ENCODE measurements at places on chromosomes 1 and 21.
A peak's percentile ranks its signal among the peaks of the same experiment; 100 is the strongest.

DNA sequence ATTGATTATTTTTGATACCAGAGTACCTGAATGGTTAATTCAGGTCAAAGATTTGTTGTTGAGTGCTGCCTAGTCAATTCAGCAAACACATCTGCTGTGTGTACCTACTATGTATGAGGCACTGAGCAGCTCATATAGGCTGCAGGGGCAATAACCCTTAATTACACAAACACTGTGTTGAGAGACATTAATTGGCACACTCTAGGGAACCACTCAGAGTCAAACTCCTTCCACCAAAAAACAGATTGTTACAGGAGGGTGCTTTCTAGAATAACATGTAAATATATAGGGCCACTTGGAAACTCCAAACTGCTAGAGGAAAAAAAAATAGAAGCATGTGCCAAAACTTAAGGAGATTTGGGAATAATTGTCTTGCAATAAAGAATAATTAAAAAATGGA is 31.3 kb downstream of the UBE2U start:
- no peak for DNase-seq

DNA sequence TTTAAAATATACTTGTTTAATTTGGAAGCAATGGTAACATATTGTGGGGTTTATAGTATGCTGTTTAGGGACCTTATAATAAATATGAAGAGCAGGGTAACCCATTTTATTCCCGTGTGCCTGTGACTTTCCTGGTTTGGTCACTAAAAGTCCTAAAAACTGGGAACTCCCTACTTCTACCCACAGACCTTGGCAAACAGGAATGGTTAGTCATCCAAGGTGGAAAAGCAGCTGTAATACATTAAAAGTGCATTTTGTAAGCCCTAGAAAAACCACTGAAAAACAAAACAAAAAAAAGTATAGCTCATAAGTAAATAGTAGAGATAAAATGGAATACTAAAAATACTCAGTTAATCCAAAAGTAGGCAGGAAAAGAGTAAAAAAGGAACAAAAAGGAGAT is 538.9 kb downstream of the LMO4 start:
- DNase-seq: peak; percentile 55

GRCh38 chr1:174874331-174875053 is 125.3 kb upstream of the CACYBP start:
- DNase-seq: no peak

- peak; percentile 19 for DNase-seq
These were observed 122.5 kb upstream of the CACYBP start for GRCh38 chr1:174877208-174877673.

DNA sequence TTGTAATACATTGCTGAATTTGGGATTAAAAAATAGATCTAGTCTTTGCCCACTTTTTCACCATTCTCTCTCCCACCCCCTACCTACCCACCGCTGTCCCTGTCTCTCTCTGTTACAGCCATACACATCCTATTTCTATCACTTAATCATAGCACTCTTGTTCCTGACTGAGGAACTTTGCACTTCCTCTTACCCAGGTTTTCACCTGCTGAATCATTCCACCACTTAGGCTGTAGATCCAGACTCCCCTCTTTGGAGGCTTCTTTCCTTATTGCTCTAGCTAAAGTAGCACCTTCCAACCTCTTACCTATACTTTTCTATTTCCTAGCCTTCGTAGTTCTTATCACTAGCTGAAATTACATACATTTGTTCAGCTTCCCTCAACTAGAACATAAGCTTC is 59.6 kb downstream of the ATP6V1G3 start:
- DNase-seq: no peak

DNA sequence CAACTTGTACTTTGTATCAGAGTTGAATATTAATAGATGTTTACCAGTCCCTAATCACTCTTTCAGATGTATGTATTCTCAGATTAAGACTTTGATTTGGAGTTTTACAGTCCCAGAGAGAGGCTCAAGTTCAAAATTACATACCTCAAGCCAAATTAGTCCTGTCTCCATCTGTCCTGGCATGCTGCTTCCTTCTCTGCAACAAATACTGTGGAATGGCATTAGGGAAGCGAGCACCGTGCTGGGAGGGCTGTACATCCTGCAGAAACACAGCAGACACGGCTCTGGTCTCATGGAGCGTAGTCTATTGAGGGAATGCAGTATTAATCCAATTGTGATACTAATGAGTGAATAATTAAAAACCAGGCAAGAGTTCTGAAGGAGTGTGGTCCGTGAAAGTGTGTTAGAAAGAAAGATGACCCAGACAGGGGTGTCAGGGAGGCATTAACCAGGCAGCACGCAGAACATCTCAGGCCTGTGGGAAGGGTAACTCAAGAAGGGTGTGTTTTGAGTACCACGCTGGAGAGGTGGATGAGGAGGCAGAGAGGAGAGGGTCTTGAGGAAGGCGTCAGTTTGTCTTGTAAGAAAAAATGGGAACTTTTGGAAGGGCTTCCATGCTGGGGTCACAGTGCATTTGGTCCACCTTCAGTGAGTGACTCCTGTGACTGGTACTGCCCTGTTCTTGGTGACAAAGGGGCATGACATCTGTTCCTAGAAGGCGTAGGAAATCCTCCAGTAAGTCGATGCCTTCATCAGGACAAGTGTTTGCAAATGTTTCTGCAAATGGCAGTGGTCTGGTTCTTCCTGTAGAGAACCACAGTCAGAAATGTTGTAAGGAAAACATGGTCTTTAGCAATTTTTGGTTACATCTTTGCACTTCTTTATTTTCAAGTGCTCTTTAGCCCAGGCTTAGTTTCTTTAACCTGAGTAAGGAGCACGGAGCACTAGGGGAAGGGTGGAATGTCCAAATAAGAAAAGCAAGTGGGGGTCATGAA is 1.6 kb downstream of the RAB4A start:
- DNase-seq: no peak

DNA sequence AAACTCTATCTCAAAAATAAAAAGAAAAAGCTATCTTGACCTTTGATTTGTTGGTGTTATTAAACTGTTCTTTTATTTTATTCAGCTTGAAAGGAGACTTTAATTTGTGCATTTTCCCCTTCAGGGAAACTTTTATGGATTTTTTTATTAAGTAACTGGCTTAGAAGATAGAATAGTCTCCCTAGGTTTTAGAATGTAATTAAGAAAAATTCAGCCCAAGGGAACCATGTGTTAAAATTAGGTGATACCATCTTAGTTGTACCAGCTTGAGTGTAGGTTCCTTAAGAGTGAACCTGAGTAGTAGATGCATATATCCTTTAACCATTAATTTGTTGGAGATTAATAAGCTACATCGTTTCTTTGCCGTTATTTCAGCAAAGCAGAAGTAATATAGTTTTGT is 11.4 kb downstream of the MAST2 start:
- DNase-seq: no peak

- peak; percentile 45 for DNase-seq
These were observed 443.9 kb downstream of the KIF26B start for GRCh38 chr1:245598524-245599305.

- DNase-seq: no peak
These were observed 453.9 kb upstream of the PKN2 start for GRCh38 chr1:88230126-88230525.

DNA sequence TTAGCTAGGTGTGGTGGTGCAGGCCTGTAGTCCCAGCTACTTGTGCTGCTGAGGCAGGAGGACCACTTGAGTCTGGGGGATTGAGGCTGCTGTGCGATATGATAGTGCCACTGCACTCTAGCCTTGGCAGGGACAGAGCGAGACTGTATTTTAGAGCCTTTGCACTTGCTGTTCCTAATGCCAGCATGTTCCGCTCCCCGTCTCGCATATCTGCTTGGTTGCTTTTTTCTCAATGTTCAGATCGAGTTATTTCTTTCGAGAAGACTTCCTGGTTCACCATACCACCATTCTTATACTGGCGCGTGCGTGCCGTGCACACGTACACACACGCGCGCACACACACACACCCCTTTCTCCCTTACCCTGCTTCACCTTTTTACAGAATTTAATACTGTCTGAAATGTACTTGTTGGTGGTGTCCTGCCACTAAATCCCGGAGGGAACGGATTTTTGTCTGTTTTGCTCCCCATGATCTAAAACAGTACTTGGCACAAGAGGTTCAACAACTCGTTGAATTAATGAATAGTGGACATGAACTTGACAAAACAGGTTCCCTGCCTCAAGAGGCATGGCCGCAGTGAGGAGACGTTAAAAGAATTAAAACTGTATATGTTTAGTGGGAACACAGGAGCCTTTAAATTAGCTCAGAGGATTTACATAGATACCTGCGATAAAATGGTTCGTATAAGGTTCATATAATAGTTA is 1.1 kb upstream of the RPRD2 start:
- DNase-seq: no peak

DNA sequence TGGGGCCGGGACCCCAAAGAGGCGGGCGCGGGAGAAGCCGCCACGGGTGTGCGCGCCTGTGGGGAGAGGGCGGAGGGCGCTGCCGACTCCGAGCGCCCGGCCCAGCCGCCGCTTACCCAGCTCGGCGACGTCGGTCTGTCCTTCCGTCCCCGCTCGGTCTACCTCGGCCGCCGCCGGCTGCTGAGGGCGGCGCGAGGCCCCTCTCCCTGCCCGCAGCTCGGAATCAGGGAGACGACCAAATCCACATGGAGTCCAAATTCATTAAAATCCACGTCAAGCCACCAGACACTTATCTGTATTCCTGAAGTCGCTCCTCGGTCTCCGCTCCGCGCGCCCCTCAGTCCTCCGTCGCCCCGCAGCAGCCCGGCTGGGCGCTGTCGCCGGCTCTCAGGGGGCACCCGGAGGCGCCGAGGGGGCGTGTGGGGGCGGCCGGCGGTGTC is 637 bp downstream of the PLXNA2 start:
- DNase-seq: no peak

- DNase-seq: no peak
These were observed 186.4 kb downstream of the NR5A2 start for GRCh38 chr1:200213921-200214320.

- DNase-seq: no peak
These were observed 33.4 kb downstream of the DIPK1A start for GRCh38 chr1:92927870-92928269.

DNA sequence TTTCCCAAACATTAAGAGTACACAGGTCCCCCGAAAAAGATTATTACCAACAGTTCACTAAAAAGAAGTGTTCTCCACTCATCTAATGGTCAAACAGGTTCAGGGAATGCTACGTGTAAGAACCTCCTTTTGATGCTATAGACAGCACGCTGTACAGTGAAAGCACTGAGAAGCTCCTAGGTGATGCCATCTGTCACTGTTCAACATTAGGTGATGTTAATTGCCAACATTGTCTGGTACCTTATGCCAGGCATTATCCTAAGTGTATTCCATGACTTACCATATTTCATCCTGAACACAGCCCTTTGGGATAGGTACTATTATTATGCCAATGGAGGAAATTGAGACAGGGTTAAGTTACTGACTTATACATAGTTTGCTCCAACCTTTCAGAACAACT is 82.1 kb downstream of the DAB1 start:
- no peak for DNase-seq

DNA sequence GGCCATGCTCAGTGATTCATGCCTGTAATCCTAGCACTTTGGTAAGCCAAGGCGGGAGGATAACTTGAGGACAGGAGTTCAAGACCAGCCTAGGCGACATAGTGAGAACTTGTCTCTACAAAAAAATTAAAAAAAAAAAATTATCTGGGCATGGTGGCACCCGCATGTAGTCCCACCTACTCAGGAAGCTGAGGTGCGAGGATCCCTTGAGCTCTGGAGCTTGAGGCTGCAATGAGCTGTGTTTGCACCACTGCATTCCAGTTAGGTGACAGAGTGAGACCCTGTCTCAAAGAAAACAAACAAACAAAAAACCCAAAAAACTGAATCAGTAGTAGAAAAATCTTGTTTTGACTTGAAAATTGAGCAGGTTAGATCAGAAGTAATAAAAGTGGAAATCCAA is 67.1 kb upstream of the IPO9 start:
- no peak for DNase-seq

GRCh38 chr1:236685917-236686814 is at the start of gene ACTN2:
ACTN2 (plus strand) TSS chr1:236686499; CDS start chr1:236686674, 175 bp downstream.
- no peak for DNase-seq

- no peak for DNase-seq
These were observed 16.0 kb downstream of the KRTAP19-8 start for GRCh38 chr21:31022306-31022705.

DNA sequence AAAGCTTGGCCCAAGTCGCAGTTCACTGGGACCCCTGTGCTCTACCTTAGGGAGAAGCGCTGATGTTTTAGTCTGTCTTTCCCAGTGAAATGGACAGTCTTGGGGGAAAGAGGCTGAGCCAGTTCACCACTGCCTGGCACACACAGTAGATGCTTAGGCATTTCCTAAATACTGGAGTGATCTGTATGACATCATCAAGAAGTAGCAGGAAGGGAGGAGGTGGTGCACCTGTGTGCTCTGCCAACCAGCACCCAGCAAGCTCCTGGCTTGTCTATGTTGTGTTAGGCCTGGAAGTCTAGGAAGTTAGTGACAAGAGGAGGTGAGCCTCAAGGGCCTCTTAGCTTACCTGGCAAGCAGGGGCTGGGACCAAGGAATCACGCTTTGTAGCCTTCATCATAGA is 158.2 kb upstream of the NFIA start:
- DNase-seq: no peak

DNA sequence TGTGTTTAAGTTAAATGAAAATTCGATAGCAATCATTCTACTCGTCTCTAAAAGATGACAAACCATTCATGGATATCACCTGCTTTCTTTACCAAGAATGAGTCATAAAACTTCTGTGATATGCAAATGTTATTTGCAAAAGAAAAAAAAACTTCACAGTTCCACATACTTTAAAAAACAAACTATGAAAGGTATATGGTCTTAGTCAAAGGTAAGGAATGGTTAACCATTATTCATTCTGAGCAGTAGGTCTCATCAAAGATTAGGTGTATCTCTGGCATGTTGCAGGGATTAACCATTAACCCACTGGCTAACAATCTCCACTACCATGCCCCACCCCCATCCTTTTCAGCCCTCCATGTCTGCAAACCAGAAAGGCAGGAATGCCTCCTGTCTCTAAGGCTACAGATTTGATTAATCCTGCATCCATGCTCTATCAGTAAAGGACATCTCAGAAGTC is 44.4 kb downstream of the PTPN14 start:
- no peak for DNase-seq

DNA sequence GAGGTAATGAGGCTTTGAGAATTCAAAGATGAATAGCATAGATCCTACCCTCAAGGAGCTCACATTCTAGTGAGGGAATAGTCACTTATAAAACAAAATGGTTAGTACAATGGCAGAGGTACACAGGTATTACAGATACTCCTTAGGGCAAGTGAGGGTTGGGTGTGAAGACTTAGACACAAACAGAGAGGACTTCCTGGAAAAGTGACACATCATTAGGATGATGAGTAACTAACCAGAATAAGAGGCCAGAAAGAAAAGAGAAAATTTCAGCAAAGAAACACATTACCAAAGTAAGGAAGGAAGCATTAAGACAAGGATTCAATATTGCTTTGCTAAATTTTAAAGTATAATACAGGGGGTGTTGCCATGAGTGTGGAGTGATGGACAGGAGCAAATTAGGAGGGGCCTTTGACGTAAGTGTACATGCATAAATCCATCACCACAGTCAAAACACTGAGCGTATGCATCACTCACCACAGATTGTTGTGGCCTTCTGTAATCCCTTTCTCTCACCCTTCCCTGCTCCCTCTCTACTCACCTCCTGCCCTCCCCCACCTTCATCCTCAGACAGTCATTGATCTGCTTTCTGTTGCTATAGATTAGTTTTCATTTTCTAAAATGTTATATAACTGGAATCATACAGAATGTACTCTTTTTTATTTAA is 7.9 kb downstream of the CD53 start:
- DNase-seq: no peak

GRCh38 chr1:44740179-44740617 is 561 bp downstream of the KIF2C start:
- DNase-seq: no peak

- no peak for DNase-seq
These were observed 18.1 kb downstream of the USP24 start for GRCh38 chr1:55197099-55197498.
